Cardiac muscle cell (in vitro differentiated cells and primary cell): ENCODE measurements at places on chromosomes 2 and 18. TPM values are rescaled to one million over a fixed set of nuclear protein-coding genes. Genes with fewer than 3 reads are reported as not detected.

- no peak overlapping the region for H3K4me3 ChIP-seq
- DNase-seq, result no peak
- no peak overlapping the region for H3K27ac ChIP-seq
- peaks cover 18% of the 10 kb centered on the region for H3K4me1 ChIP-seq
- no peaks in the 10 kb centered on the region for H3K27me3 ChIP-seq
Measured at GRCh38 chr2:212145121-212145520, 393.5 kb downstream of the ERBB4 start.

GRCh38 chr2:18066066-18066465 is 187.6 kb downstream of the KCNS3 start:
- no peak overlapping the region for H3K4me3 ChIP-seq
- no peak for DNase-seq
- no peak overlapping the region for H3K27ac ChIP-seq
- H3K36me3 ChIP-seq, result no peaks in the 10 kb centered on the region
- H3K27me3 ChIP-seq, result no peaks in the 10 kb centered on the region

Gene ADRA2B
- 27.4 and 61.8 TPM in 2 replicates for total RNA-seq

DNA sequence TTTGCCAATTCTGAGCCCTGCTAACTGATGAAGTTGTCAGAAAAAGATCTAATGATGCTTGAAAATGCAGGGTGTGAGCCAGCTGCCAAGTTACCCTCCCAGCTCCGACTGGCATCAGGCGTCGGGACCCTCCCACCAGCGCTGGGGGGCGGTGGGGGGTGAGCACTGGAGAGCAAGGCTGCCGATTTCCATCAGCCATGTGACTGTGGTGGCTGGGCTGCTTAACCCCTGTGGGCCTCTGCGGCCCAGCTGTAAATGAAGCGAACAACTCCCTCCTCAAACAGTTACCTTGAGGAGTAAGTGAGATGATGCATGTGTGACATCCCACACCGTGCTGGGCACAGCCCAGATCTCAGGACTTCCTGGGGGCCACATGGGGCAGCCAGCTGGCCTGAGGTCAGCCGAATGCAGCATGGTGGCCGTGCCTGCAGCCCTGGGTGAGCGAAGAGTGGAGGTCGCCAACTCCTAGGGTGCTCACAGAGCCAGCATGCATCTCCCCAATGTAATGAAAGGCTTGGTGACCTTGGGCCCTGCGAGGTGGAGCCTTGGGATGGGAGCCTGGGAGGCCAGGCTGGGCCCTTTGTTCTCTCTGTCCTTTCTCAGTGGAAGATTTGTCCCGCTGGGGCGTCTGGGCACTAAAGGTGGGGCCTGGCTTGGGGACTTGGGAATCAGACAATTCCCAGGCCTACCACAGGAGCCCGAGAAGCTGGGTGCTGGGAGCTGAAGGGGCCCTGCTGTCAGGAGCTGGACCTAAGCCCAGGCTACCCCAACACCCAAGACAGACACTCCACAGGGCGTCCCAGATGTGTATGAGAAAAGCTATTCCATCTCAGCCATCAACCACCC is 25.1 kb downstream of the CIB4 start:
- peaks cover 6% of the 10 kb centered on the region for H3K27me3 ChIP-seq
- DNase-seq, result no peak
- no peak overlapping the region for H3K27ac ChIP-seq
- no peaks in the 10 kb centered on the region for H3K36me3 ChIP-seq

- H3K4me3 ChIP-seq, result no peak overlapping the region
- no peak for DNase-seq
- no peaks in the 10 kb centered on the region for H3K36me3 ChIP-seq
Measured at GRCh38 chr2:181454686-181455450, 2.3 kb upstream of the ITGA4 start.

DNA sequence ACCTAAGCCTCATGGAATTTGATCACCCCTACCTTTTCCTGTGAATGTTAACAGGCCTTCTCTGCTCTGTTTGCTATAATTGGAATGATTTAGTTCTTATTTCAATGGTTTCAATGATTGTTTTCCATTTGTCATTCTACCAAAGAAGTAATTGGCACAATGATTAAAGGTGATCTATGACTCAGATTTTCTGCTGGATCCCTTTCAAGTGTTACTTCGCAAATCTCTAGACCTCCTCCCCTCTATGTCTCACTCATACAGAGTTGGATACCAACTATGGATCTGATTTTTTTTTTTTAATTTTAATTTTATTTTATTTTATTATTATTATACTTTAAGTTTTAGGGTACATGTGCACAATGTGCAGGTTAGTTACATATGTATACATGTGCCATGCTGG is 29.6 kb upstream of the FAM117B start:
- H3K27ac ChIP-seq, result no peak overlapping the region
- no peak overlapping the region for H3K4me3 ChIP-seq
- no peak for DNase-seq
- H3K36me3 ChIP-seq, result no peaks in the 10 kb centered on the region

DNA sequence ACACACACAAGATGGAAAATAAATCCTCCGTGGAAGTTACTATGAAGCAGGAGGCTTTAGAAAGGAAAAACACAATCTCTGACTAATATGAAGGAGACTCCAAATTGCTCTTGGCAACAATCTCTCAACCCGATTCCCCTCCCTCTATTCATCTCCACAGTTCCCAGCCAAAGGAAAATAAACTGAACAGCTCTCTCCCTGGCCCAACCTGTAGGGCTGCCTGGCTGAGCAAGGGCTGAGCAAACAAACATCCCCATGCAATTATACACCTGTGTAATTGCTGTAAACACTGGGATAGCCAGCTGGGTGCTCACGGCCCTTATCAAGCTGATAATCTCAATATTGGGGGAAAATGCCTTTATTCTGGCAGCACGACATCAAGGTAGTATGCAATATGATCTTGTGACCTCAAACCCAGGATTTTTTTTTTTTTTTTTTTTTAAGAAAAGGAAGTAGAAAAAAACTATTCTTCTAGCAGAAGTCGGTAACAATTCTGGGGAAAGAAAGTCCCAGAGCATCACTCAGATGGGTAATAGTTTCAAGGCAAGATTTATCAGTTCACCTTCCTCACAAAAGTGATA is 203.3 kb upstream of the SMAD2 start:
- peaks cover 4% of the 10 kb centered on the region for H3K4me1 ChIP-seq
- no peak overlapping the region for H3K4me3 ChIP-seq
- DNase-seq, result no peak
- H3K36me3 ChIP-seq, result no peaks in the 10 kb centered on the region
- no peak overlapping the region for H3K27ac ChIP-seq
- H3K27me3 ChIP-seq, result peaks cover 67% of the 10 kb centered on the region

DNA sequence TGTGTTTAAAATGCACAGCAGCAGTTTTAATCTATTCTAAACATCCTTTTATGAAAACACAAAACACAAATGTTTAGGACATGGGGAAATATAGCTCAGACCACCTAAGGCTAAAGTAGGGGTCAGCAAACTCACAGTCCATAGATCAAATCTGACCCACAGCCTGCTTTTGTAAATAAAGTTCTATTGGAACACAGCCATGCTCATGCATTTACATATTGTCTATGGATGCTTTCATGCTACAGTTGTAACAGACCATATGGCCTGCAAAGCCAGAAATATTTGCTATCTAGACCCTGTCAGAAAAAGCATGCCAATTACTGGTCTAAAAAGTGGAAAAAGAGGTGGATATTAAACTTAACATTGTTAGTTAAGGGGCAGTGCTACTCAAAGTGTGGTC is 1105.4 kb upstream of the KLHL29 start:
- H3K4me1 ChIP-seq, result peaks cover 10% of the 10 kb centered on the region
- no peaks in the 10 kb centered on the region for H3K27me3 ChIP-seq
- no peak for DNase-seq
- no peak overlapping the region for H3K27ac ChIP-seq
- no peak overlapping the region for H3K4me3 ChIP-seq

- DNase-seq, result peak; percentile 32
- peaks cover 22% of the 10 kb centered on the region for H3K4me1 ChIP-seq
- H3K27me3 ChIP-seq, result no peaks in the 10 kb centered on the region
- peak overlapping the region; percentile 6 for H3K27ac ChIP-seq
- H3K4me3 ChIP-seq, result no peak overlapping the region
Measured at GRCh38 chr2:20150806-20151571, 73.9 kb downstream of the SDC1 start.

- H3K27ac ChIP-seq, result no peak overlapping the region
- no peak overlapping the region for H3K4me3 ChIP-seq
- peak; percentile 87 for DNase-seq
Measured at GRCh38 chr18:22293417-22293816, 124.0 kb downstream of the GATA6 start.

DNA sequence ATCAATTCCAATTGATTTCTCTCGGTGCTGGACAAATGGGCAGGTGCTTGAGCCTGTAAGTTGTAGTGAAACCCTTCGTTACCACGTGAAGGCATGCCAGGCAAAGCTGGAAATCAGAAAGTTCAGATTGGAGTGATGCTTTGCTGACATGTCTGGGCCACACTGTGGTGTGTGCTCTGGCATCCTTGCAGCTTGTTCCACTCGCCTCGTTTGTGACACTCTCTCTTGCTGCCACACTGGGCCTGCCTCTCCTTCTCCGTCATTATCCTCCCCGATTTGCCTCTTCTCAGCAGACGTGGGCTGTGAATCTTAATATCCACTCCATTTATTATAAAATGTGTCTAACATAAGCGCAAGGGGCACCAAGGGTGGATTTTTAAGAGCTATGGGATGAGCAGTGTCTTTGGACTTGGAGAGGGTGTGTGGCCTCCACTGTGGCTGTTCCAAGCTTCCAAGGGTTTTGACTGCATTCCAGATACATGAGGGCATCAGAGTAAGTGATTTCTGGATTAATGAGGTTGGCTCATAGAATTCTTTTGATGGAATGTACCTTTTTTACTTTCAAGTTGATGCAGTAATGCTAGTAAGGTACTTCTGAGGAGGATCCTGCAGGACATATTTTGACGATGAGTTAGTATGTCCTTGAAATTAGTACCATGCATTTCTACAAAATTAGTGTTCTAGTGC is 238.8 kb downstream of the TPGS2 start:
- no peak for DNase-seq
- H3K4me1 ChIP-seq, result peaks cover 25% of the 10 kb centered on the region
- H3K27ac ChIP-seq, result peak overlapping the region; percentile 55
- no peaks in the 10 kb centered on the region for H3K36me3 ChIP-seq

GRCh38 chr2:105437708-105438103 is 38.9 kb upstream of the FHL2 start:
- H3K4me3 ChIP-seq, result peak overlapping the region; percentile 66
- peak overlapping the region; percentile 83 for H3K27ac ChIP-seq
- H3K27me3 ChIP-seq, result no peaks in the 10 kb centered on the region
- peaks cover 16% of the 10 kb centered on the region for H3K36me3 ChIP-seq
- DNase-seq, result peak; percentile 66

- no peak for DNase-seq
- H3K4me1 ChIP-seq, result no peaks in the 10 kb centered on the region
- no peaks in the 10 kb centered on the region for H3K36me3 ChIP-seq
- H3K27me3 ChIP-seq, result no peaks in the 10 kb centered on the region
Measured at GRCh38 chr2:98736464-98736889, 5.5 kb upstream of the MGAT4A start.

GRCh38 chr2:175606010-175606841 is 395.8 kb downstream of the LNPK start:
- H3K27ac ChIP-seq, result no peak overlapping the region
- H3K36me3 ChIP-seq, result no peaks in the 10 kb centered on the region
- no peak overlapping the region for H3K4me3 ChIP-seq
- peaks cover 5% of the 10 kb centered on the region for H3K4me1 ChIP-seq
- no peaks in the 10 kb centered on the region for H3K27me3 ChIP-seq

DNA sequence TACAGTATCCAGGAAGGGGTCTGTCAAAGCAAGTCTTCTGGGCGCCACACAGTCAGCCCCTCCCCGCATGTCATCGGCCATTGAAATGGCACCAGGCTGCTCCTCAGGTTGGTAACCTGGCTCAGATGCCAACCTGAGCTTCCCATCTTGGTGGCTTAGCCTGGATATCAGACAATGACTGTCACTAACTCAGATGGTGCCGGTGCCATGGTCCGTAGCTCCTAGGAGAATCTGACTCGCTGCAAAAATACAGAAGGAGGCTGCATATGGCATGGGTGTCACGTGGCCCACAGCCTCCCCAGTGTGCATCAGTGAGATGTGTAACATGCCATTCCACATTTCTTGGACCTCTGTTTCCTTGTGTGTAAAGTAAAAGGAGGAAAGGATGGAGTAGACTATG is 3.2 kb downstream of the NOSTRIN start:
- no peak overlapping the region for H3K4me3 ChIP-seq
- H3K27me3 ChIP-seq, result no peaks in the 10 kb centered on the region
- DNase-seq, result no peak

Gene CTNNA2
- 15.5 and 17.4 TPM in 2 replicates for total RNA-seq

Gene RNF25
- total RNA-seq, result 31.3 and 31.4 TPM in 2 replicates

Gene LIMS3
- total RNA-seq, result 1.2 and 4.3 TPM in 2 replicates

Gene ATIC
- 9.6 and 10.1 TPM in 2 replicates for total RNA-seq

Gene RGPD5
- 15.2 and 37.1 TPM in 2 replicates for total RNA-seq

DNA sequence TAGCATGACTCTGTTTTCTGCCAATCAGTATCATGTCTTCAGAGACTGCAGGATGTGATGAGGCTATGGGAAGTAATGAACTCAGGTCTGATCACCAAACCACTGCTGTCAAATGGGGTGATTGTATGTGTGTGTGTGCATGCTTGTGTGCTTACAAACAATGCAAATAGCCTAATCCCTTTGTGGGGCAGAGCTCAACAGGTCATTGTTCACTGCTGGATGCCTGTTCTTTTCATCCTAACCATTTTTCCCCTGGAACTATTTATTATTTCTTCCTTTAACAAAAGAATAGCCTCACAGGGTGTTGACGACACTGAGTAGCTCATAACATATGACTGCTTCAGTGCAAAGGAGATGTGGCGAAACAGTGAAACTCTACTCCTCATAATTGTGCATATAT is 55.9 kb downstream of the NXPH2 start:
- H3K36me3 ChIP-seq, result no peaks in the 10 kb centered on the region
- no peaks in the 10 kb centered on the region for H3K27me3 ChIP-seq
- peaks cover 4% of the 10 kb centered on the region for H3K4me1 ChIP-seq
- DNase-seq, result no peak
- no peak overlapping the region for H3K27ac ChIP-seq

Gene LIPG
- 1.5 and 3.3 TPM in 2 replicates for total RNA-seq

Gene TDRD15
- not detected in 2 replicates for total RNA-seq

Gene ITM2C
- 389 and 411 TPM in 2 replicates for total RNA-seq

DNA sequence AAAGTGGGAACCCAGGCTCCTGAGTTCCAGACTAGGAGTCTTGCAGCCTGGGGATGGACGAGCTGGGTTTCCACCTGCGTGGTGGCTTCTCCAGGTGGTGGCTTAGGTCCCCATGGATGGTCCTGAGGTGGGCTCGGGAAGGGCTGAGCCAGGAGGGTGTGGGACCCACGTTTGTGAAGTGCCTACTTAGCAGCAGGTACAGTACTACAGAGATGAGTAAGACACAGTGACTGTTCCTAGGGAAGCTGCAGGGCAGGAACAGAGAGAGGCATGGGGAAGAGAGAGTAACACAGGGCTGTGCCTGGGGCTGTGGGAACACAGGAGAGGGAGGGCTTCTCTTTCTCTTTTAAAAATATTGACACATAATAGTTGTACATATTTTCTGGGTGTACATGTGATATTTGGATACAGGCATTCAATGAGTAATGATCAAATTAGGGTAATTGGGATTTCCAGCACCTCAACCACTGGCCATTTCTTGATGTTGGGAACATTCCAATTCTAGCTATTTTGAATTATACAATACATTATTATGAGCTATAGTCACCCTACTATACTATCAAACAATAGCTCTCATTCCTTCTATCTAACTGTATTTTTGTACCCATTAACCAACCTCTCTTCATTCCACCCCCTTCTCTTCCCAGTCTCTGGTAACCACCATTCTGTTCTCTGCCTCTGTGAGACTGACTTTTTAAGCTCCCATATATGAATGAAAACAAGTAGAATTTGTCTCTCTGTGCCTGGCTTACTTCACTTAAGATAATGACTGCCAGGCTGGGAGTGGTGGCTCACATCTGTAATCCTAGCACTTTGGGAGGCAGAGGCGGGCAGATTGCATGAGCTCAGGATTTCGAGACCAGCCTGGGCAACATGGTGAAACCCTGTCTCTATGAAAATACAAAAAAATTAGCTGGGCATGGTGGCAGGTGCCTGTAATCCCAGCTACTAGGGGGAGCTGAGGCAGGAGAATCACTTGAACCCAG is 15.0 kb downstream of the TOGARAM2 start:
- DNase-seq, result no peak
- H3K27ac ChIP-seq, result no peak overlapping the region
- no peaks in the 10 kb centered on the region for H3K27me3 ChIP-seq
